Lower lobe of right lung (tissue), 2 donors: ENCODE measurements at places on chromosomes 7 and 10.

DNA sequence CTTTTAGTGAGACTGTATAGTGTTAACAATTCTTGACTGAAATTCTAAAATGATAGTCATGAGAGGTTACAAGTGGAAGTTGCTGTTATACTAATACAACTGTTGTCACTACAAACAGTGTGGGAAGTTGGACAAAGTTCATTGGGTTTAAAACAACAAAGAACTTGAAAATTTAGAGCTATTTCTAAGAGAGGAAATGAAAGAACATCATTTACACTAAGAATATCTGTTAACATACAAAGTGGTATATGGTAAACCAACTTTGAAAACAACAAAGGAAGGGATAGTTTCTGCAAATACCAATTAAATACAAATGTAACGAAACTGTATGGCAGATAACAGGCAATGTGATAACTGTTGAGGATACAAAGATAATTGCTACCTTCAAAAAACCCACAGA, 11.6 kb downstream of the MTPN start:
- DNase-seq: no peak

GRCh38 chr10:93548376-93549071, 17.9 kb upstream of the FFAR4 start:
- no peak for DNase-seq

DNA sequence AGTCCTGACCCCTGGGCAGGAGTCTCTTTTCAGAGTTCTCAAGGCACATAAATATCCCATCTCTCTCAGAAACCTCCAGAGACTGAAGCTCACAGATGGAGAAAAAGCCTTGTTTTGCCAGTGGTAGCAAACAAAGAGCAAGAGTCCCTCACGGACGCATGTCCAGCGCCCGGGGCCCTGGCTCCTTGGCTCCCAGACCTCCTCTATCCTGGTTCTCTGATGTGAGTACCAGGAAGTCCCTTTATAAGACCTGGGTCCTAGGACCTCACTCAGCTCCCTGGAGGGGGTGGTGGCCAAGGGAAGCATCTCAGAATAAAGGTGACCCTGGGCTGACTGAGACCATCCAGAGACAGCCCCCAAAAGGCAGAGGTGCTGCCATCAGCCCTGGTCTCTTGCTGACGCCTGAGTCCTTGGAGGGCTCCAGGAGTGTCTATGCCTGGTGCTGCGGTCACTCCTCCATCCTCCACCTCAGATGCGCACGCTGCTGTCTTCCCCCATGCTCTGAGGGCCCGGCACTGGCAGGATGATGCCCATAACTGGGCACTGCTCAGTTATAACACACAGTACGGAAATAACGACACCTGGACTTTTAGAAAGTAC, 221.5 kb downstream of the TNS3 start:
- DNase-seq: no peak

GRCh38 chr7:155980841-155981240, 168.6 kb upstream of the SHH start:
- DNase-seq: no peak

GRCh38 chr7:98868450-98868849, 1.4 kb downstream of the TMEM130 start:
- DNase-seq: no peak

GRCh38 chr10:113573368-113573767, 20.5 kb downstream of the HABP2 start:
- no peak for DNase-seq

DNA sequence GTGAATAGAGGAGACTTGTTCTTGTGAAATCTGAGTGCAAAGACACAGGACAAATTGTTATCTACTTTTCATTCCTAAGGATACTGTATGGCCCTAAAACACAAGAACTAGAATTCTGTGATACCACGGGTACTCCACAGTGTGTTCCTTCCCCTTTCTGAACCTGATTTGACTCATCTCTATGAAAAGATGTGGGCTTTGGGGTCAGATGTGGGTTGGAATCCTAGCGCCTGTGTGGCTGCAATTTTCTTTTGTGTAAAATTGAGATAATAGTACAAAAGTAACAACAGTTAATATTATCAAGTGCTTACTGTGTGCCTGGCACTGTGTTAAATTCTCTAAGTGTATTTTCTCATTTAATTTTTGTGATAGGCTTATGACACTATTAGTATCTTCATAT, 8.1 kb downstream of the SRGN start:
- DNase-seq: no peak

- DNase-seq: no peak
These were observed 124.7 kb upstream of the C1QL3 start for GRCh38 chr10:16646181-16647059.

- no peak for DNase-seq
These were observed 6.8 kb downstream of the TACR2 start for GRCh38 chr10:69409968-69410367.

GRCh38 chr10:3737864-3738263, 47.1 kb downstream of the KLF6 start:
- DNase-seq: no peak

DNA sequence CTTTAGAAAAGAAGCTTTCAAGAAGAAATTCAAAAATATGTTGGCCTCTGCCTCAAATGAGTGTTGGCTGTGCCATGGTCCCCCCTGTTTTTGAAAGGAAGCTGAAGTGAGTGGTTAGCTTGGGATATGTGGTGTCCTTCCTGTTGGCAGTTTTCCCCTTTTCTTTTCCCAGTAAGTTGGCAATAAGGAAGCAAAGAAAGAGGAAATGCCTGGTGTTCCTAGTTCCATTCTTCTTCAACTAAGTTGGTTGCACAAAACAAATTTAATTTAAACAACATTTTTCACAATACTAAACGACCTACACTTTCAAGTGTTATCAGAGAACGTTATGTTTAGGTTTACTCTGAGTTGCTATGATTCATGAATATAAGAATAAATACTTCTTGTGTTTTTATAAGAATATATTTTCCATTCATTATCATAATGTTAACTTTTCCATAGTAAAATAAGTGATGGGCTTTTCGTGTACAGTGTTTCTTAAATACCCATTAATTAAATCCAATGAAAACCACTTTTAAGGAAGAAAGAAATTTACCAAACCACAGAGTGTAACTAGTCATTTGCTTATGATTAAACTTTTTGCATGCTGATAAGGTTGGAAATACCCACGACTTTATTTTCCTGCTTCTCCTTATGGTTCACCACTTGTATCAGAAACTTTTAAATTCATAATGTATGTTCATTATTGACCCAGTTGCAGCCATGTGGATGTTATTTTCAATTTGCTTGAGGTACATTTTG, 7.7 kb downstream of the HDAC9 start:
- DNase-seq: no peak

DNA sequence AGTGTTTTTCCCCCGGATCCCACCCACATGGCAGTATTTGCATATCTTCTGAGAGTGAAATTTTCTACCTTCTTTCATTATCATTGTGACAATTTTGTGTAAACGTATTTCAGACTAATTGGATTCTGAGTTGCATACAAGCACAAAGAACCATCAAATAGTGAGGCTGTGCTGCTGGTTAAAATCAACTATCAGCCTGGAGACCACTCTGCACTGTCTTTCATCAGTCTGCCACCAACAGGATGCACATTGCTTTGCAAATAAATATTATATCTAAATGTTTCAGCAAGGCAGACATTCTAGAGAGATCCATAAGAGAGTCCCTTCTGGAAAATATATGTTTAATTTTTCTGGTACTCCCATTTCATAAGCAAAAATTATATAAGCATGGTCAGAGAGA, 851.8 kb downstream of the XPNPEP1 start:
- DNase-seq: no peak
